CD14-positive monocyte (primary cell): ENCODE measurements at places on chromosomes 13 and 19. TPM values are rescaled to one million over a fixed set of nuclear protein-coding genes. Genes with fewer than 3 reads are reported as not detected.

Gene SSC5D
- polyA plus RNA-seq = 0.06 and 0.08 TPM in 2 replicates

Gene PINLYP
- polyA plus RNA-seq = 0.93 TPM

DNA sequence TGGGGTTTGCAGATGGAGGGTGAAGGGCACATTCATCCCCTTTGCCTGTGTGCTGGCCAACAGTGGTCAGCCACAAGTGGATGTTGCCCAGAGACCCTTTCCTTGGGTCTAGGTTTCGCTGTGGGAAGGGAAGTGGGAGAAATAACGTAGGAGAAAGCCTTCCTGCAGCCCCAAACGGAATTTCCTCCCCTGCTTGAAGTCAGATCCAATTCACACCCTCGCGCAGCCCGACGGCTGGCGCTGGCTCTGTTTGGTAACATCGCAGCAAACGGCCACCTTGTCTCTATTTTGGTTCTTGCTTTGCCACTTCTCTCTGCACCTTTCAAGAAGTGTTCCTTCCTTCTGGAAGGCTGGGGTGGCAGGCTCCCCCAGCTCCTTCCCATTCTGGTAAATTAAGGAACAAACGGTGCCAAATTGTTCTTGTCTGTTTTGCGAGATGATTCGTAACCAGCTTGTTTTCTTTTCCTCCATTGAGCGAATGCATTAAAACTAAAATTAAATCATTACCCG lies 45.4 kb downstream of the CHST8 start:
- no peaks in the 10 kb centered on the region for H3K4me1 ChIP-seq
- DNase-seq = no peak
- no peaks in the 10 kb centered on the region for H3K36me3 ChIP-seq
- no peak overlapping the region for H3K4me3 ChIP-seq

DNA sequence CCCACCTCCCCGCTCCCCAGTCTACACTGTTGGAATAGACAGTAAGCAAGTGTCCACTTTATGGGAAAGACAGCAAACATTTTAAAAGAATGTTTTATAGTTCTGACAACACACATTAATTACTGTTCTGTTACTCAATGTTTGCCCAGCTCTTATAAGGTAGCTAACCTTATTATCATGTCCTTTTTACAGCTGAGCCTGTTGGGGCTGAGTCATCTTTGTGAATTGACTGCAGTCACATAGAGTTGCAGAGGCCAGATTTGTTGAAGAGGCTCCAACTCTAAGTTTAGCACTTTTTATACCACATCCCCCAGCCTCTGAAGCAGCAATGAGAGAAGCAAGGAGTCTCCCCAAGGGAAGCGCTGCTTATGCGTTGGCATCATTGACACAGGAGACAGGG lies 76.2 kb downstream of the C13orf42 start:
- H3K27ac ChIP-seq = no peak overlapping the region
- no peak for DNase-seq
- H3K4me1 ChIP-seq = no peaks in the 10 kb centered on the region
- no peak overlapping the region for H3K4me3 ChIP-seq
- no peaks in the 10 kb centered on the region for H3K27me3 ChIP-seq
- no peaks in the 10 kb centered on the region for H3K36me3 ChIP-seq

Gene TPTE2
- not detected for polyA plus RNA-seq

- H3K4me3 ChIP-seq = no peak overlapping the region
- DNase-seq = no peak
- no peaks in the 10 kb centered on the region for H3K27me3 ChIP-seq
- H3K4me1 ChIP-seq = peaks cover 18% of the 10 kb centered on the region
Observed at GRCh38 chr19:6242677-6243076, 37.1 kb downstream of the MLLT1 start.
